ENCODE measurements at places on chromosomes 5 and 9.

DNA sequence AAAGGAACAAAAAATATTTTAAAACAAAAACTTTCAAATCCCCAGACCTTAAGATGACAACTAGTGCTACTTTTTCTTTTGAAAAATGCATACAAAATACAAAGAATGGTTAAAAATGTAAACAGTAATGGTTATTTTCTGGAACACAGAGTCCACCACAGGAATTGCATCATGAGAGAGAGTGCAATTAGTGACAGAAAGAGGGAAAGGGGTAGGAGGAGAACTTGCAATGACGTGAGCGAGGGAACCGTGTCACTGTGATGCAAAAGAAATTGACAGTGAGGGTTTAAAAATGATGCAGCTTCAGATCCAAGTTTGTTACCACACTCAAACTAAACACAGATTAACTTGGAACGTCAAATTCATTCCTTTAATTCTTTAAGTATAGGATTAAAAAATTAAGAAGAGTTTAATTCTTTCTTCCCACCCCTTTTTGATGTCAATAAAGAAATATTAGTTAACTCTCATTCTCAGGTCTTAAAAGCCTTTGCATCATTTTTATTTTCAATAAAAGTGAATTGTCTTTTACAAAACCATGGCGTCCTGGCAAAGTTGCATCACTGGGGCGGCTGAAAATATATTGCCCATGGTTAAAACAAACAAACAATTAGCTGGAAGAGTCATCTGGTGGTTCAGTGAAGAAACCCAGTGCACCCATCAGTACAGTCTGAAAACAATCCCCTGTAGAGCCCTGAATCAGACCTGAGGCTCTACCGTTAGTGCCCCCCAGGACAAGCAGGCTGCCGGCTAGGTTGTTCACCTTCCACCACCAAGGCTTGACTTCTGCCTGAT lies 39.5 kb downstream of the MACROH2A1 start:
- no peak for DNase-seq

DNA sequence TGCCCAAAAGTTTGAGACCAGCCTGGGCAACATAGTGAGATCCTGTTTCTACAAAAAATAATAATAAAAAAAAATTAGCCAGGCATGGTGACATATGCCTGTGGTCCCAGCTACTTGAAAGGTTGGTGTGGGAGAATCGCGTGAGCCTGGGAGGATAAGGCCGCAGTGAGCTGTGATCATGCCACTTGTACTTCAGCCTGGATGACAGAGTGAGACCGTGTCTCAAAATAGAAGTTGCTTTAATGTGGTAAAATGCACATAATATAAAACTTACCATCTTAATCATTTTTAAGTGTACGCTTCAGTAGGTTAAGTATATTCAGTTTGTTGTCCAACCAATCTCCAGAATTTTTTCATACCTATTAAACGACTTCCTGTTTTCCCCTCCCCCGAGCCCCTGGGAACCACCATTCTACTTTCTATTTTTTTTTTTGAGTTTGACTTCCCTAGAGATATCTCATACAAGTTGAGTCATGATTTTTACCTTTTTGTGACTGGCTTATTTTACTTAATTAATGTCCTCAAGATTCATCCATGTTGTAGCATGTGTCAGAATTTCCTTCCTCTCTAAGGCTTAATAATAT lies 120.1 kb upstream of the POC5 start:
- no peak for DNase-seq

DNA sequence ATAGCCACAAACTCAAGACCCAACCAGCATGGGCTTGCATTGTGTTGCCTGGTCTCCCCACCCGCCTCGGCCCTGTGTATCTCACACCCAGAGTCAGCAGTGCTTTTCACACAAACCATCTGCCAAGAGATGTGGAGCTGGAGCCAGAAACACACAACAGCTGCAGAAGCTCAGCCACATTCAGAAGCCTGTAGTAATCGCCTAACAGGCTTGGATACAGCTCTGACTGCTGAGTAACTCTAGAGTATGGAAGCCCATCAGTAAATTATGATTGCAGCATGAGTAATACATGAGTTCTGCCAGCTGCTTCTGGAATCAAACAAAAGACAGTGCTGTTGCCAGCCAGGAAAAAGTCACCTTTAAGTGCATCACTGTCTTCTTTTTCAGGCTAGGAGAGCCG lies 16.0 kb downstream of the TEK start:
- DNase-seq: no peak

DNA sequence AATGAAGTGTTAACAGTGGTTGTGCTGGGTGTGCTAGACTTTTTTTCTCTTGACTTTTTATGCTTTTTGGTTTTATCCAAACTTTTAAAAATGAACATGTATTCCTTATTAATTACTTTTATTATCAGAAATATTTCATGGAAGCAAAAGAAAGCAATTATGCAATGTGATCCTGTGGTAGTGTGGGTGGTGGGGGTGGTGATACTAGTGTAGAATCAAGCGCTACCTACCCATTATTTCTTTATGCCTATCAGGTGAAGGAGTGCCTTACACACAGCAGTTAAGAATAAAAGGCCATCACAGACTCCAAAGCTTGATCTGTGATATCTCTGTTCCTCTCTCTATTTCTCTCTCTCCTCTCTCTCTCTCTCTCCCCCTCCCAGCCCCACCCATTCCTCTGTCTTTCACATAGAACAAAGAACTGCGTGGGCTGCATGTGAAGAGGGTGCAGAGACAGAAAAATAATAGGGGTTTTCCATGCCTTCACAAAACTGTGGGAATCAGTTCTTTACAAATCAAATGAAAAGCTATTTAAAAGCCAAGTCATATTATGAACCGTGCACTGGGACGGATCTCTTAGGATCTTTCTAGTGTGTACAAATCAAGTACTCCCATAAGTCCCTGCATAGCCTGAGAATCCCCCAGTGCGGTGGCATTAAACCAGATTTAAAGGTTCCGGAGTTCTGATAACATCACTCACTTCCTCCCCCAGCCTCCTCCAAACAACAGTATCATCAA lies 351.2 kb downstream of the RAB3C start:
- no peak for DNase-seq

DNA sequence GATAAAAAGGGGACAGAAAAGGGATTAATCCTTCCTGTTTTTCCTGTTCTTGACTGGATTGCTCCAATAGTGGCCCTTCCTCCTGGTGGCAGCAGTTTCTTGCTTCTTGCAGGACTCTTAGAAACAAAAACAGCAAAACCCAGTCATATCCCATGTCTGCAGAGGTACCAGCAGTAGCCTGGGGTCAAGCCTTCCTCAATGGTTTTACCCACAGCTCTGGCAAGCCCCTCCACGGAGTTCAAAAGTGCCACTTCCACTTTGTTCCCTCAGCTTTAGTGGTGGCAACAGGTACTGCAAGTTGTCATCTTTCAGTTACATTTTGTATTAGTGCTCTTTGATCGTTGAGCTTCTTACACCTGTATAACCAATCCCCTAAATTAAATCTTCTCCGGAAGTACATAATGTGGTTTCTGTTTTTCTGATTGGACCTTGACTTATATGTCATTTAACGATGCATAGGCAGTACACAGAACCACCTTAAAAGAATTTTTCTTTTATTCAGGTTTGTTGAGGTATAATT lies 8.7 kb upstream of the RANBP6 start:
- no peak for DNase-seq

GRCh38 chr5:135276151-135276550 lies 122.9 kb downstream of the MACROH2A1 start:
- no peak for DNase-seq
